Fibroblast of the aortic adventitia (primary cell): ENCODE measurements at places on chromosomes 4 and X. TPM values are rescaled to one million over a fixed set of nuclear protein-coding genes. Genes with fewer than 3 reads are reported as not detected.

The TRIM75 gene
- total RNA-seq, result not detected in 2 replicates

The DKK2 gene
- total RNA-seq, result 0.27 and 0.82 TPM in 2 replicates

The SRPK3 gene
- total RNA-seq, result 0.54 TPM in 1 of 2 replicates, not detected in the other

The CENPVL1 gene
- total RNA-seq, result 0.41 TPM in 1 of 2 replicates, not detected in the other

The LANCL3 gene
- 0.18 TPM in 1 of 2 replicates, not detected in the other for total RNA-seq

The PRDM8 gene
- total RNA-seq, result 7.8 and 15.6 TPM in 2 replicates

The NXF2B gene
- not detected in 2 replicates for total RNA-seq

The RWDD4 gene
- total RNA-seq, result 10.0 and 43.7 TPM in 2 replicates

The SHROOM3 gene
- 1.6 and 18.0 TPM in 2 replicates for total RNA-seq

The CDX4 gene
- not detected in 2 replicates for total RNA-seq

The SLC9B1 gene
- 1.2 and 2.0 TPM in 2 replicates for total RNA-seq

The UGT2B15 gene
- not detected in 2 replicates for total RNA-seq

The TEC gene
- total RNA-seq, result 0.72 and 3.5 TPM in 2 replicates

The ZNF157 gene
- 1.3 TPM in 1 of 2 replicates, not detected in the other for total RNA-seq

The MXRA5 gene
- 4.7 and 8.5 TPM in 2 replicates for total RNA-seq

The RAB33A gene
- 3.0 TPM in 1 of 2 replicates, not detected in the other for total RNA-seq

The PNMA6A gene
- 1.3 and 14.9 TPM in 2 replicates for total RNA-seq

The ABRAXAS1 gene
- 14.8 and 27.3 TPM in 2 replicates for total RNA-seq

The AMER1 gene
- 2.0 and 3.6 TPM in 2 replicates for total RNA-seq

The SMR3B gene
- total RNA-seq, result not detected in 2 replicates

The FHDC1 gene
- total RNA-seq, result 0.09 and 0.16 TPM in 2 replicates

The MID2 gene
- total RNA-seq, result 5.1 and 14.6 TPM in 2 replicates

The LEF1 gene
- 0.63 TPM in 1 of 2 replicates, not detected in the other for total RNA-seq

The SYTL4 gene
- 5.1 and 38.7 TPM in 2 replicates for total RNA-seq

The PCDH10 gene
- total RNA-seq, result 6.8 and 16.9 TPM in 2 replicates

The ZNF185 gene
- total RNA-seq, result 1.1 and 4.7 TPM in 2 replicates

The TKTL1 gene
- not detected in 2 replicates for total RNA-seq

The FGF13 gene
- 5.6 and 26.5 TPM in 2 replicates for total RNA-seq

The GYPE gene
- 3.1 TPM in 1 of 2 replicates, not detected in the other for total RNA-seq

The MAGEE2 gene
- not detected in 2 replicates for total RNA-seq

The ZGRF1 gene
- 16.5 and 26.1 TPM in 2 replicates for total RNA-seq

The SSX2 gene
- total RNA-seq, result not detected in 2 replicates
